Activated T-helper 9 cell treated with anti-CD3 and anti-CD28 coated beads, Interleukin-2, amount 50 U/mL, for 16 hours (primary cell): ENCODE measurements at places on chromosomes 7 and 10.

- no peak for DNase-seq
Measured at GRCh38 chr7:138072726-138073125, 3.5 kb upstream of the AKR1D1 start.

- DNase-seq = no peak
Measured at GRCh38 chr10:62707810-62708209, 96.7 kb upstream of the ADO start.

DNA sequence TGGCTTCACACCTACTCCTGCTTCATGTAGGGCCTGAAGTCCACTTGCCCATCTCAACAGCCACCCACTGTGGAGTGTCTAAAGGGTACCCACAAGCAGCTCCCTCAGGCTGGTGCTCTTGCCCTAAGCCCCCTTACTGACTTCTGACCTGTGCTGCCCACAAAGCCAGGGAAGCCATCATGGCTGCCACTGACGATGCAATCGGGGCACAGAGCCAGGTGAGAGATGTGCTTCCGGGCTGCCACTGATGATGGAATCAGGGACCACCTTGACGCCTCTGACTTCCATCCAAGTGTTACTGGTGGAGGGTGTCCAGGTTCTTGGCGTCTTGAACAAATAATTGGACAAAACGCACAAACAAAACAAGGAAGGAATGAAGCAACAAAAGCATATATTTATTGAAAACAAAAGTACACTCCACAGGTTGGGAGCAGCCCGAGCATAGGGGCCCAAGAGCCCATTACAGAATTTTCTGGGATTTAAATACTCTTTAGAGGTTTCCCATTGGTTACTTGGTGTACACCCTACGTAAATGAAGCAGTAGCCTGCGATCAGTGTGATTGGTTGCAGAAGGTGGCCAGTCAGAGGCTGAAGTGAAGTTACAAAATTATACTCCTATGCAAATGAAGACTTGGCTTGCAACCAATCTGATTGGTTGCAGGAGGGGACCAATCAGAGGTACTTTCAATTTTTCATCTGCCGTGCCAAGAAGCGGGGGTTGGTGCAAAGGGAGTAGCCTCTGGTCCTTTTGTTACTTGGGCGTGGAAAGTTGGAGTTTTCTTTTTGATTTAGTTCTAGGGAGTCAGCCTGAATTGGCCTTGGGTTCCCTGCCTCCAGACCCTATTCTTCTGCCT is 4.5 kb downstream of the CPA2 start:
- DNase-seq = no peak

- no peak for DNase-seq
Measured at GRCh38 chr7:44768628-44769371, 20.2 kb downstream of the ZMIZ2 start.
